ENCODE measurements at places on chromosomes 11 and 22. TPM values are rescaled to one million over a fixed set of nuclear protein-coding genes. Genes with fewer than 3 reads are reported as not detected.
A peak's percentile ranks its signal among the peaks of the same experiment; 100 is the strongest.

The FGF19 gene
- total RNA-seq: not detected

- DNase-seq: no peak
Measured at GRCh38 chr22:46038516-46039430, 61.8 kb upstream of the WNT7B start.

DNA sequence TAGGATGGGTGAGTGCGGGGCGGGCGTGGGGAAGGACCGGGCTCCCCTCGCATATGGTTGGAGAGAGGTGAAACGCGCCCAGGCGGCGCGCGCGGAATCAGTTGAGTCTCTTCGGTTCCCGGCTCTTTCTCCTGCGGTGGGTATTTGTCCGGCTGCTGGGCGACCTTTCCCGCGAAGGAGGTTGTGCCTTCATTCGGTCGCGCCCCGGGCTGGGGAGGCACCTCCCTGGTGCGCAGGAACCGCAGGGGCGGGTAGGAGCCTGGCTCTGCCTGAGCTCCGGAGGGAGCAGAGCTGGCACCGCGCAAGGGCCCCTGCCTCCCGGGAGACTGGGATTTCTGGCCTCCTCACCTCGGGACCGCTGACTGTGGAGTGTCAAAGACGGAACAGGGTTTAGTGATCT, 27.5 kb downstream of the SAA4 start:
- DNase-seq: no peak

GRCh38 chr11:58135171-58135570, 9.8 kb upstream of the OR9I1 start:
- no peak for DNase-seq

The CARD18 gene
- not detected for total RNA-seq

The XBP1 gene
- total RNA-seq: 263 TPM

The ALDH3B1 gene
- total RNA-seq: 14.3 TPM

DNA sequence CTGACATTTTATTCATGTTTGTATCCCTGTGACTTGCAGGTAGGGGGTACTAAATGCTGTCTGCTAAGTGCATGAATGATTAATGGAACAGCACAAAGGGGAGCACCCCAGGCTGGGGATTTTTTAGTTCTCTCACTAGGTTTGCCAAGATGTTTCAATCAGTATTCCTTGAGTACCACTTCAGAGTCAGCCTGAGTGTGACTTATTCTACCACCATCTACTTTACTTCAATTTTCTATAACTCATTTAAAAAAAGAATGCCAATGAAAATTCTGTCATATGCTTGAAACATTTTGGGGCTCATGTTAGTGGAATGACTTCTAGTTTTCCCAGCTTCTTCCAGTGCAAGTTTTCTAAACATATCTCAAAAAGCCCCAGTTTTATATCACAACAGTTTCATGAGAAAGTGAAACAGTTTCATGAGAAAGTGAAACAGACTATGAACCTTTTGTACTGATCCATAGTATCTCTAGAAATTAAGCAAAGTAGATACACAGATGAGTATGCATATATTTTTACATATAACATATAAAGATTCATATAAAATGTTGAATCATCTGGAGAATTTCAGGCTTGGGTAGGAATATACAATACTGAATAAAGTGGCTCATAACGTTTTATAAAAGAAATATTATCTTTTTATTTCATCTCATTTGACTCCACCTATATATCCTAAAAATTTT, 252.4 kb downstream of the GRM5 start:
- DNase-seq: no peak

- DNase-seq: no peak
Measured at GRCh38 chr11:2171591-2172003, at the start of gene TH. TSS of gene TH (minus strand) at chr11:2171815. CDS start at chr11:2171786, 29 bp downstream.

DNA sequence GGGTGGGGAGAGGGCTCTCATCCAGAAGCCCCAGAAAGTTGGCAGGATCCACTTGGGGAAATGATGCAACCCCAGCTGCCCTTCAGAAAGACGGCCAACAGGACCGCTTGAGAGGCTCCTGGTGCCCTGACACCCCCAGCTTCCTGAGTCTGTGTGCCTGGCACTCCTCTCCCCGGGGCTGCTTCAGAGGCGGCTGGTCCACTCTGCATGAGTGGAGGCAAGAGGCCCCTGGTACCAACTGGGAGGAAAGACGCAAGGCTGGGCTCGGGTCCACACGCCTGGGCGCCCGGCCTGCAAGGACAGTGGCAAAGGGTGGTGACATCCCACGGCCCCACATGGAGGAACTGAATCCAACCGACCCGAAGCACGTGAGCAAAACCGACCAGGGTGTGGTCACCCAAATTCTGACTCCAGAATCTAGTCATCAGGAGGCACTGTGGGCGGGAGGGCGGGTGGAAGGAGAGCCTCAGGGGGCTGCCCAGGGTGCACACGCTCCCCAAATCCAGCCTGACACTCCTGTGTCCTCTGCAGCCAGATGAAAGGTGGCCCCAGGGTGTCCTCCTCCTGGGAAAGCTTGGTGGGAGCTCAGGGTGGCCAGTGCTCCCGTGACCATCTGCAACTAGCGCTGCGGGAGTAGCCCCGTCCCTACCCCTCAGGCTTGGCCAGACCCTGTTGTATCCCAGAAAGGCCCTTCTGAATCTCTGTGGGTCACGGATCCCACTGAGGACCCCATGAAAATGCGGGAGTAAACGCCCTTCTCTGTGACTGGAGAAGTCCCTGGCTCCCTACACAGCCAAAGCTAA, 3.7 kb downstream of the RNH1 start:
- DNase-seq: peak; percentile 54

The CRYBB1 gene
- not detected for total RNA-seq

DNA sequence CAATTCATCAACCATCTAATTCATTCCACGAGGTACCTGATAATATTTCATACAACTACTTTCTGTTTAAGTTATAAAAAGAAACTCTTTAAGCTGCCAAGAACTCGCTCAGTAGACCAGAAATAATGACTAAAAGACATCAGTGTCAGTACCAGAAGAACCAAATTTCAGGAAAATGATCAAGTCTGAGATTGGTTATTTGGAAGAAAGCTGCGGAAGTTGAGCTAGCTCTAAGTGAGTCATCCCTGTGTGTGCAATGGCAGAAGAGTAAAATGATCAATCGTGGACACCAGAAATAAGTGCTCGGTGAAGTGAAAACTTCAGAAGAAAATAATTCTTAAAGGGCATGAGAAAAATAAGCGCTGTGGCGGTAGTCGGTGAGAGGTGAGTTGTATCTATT, 933.2 kb upstream of the CHORDC1 start:
- DNase-seq: no peak

All from transverse colon (tissue), 4 donors.